ENCODE measurements at places on chromosomes 4 and X. TPM values are rescaled to one million over a fixed set of nuclear protein-coding genes. Genes with fewer than 3 reads are reported as not detected.

GRCh38 chrX:39464253-39464652 is 633.5 kb downstream of the BCOR start:
- no peak for DNase-seq

DNA sequence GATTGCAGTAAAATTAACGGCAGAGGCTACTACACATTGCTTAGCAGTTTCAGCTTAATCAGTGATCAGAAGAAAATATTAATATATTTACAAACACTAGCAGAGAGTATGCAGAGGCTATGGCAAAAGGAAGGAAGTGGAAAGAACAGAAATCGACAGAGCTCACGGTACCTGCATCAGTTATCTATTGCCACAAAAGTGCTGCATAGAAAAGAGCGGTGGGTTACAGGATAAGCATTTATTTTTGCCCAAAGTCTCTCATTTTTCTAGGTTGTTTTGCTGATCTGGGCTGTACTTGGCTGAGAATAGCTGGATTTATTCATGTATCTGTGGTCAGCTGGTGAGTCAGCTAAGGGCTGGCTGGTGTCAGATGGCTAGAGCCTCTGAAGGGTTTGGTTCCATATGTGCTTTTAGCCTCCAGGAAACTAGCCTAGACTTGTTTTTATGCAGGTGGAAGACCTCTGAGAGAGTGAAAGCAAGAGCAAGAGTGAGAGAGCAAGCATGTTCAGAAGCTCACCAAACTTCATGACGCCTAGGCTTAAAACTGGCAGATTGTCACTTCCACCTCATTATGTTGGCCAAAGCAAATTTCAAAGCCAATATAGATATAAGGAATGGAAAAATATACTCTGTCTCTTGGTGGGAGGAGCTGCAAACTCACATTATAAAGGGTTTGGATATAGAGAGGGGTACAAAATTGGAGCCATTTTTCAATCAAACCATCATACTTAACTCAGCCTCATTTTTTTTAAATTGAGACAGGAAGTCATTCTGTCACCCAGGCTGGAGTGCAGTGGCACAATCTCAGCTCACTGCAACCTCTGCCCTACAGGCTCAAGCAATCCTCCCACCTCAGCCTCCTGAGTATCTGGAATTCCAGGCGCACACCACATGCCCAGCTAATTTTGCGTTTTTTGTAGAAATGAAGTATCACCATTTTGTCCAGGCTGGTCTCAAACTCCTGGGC is 153.2 kb upstream of the RPL34 start:
- DNase-seq: peak; percentile 48

DNA sequence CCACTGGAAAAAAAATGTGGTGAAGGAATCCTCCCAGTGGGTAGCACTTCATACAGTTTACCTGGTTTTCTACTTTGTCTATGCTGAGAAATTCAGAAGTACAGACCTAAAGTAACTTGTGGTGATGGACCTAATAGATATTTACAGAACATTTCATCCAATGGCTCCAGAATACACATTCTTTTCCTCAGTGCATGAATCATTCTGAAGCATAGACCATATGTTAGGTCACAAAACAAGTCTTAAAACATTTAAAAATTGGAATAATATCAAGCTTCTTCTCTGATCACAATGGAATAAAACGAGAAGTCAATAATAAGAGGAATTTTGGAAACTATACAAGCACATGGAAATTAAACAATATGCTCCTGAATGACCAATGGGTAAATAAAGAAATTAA is 450.1 kb upstream of the INTU start:
- no peak for DNase-seq

- peak; percentile 47 for DNase-seq
Observed at GRCh38 chr4:37970702-37971101, 10.5 kb downstream of the PTTG2 start.

The RPA4 gene
- 0.45 TPM for total RNA-seq

The RAI2 gene
- total RNA-seq: not detected

DNA sequence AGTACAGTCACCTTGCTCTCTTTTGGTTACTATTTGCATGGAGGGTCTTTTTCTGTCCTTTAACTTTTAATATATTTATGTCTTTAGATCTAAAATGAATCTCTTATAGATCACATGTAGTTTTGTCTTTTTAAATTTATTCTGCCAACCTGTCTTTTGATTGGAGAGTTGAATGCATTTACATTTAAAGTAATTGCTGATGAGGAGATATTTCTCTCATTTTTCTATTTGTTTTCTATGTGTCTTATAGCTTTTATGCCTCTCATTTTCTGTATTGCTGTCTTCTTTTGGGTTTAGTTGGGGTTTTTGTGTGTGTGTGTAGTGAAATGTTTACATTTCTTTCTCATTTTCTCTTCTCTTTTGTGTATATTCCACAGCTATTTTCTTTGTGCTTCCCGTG is 123.5 kb downstream of the TBC1D19 start:
- no peak for DNase-seq

The LDB2 gene
- total RNA-seq: 0.61 TPM

The RGS12 gene
- total RNA-seq: 4.8 TPM

The TMEM31 gene
- not detected for total RNA-seq

- DNase-seq: no peak
Observed at GRCh38 chr4:182293691-182294255, 50.6 kb downstream of the TENM3 start.

GRCh38 chrX:97844161-97844560 is 960.5 kb downstream of the RPA4 start:
- DNase-seq: no peak

DNA sequence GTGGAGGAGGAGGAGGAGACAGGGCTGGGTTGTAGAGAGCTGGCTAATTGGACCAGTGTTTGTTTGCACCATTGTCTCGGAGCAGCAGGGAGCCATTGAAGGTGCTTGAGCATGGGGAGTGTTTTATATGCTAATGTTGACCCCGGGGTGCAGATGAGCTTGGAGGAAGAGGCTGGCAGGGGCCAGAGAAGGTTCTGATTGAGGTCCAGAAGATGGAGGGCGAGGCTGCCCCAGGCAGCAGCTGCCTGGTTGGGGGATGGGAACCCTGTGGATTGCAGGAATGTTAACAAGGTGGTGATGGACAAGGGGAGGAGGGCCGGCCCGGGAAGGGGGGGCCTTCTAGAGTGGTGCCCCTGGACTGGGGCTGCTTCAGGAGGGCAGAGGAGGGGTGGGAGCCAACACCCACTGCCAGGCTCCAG is 18.0 kb downstream of the DOK7 start:
- DNase-seq: no peak

The BEX2 gene
- total RNA-seq: 3.7 TPM

- no peak for DNase-seq
Observed at GRCh38 chr4:184722798-184723197, 11.1 kb downstream of the CENPU start.

GRCh38 chr4:85598936-85599335 is 124.0 kb downstream of the ARHGAP24 start:
- no peak for DNase-seq

- no peak for DNase-seq
Observed at GRCh38 chr4:92988301-92988700, 684.5 kb downstream of the GRID2 start.

The SPANXN3 gene
- not detected for total RNA-seq

DNA sequence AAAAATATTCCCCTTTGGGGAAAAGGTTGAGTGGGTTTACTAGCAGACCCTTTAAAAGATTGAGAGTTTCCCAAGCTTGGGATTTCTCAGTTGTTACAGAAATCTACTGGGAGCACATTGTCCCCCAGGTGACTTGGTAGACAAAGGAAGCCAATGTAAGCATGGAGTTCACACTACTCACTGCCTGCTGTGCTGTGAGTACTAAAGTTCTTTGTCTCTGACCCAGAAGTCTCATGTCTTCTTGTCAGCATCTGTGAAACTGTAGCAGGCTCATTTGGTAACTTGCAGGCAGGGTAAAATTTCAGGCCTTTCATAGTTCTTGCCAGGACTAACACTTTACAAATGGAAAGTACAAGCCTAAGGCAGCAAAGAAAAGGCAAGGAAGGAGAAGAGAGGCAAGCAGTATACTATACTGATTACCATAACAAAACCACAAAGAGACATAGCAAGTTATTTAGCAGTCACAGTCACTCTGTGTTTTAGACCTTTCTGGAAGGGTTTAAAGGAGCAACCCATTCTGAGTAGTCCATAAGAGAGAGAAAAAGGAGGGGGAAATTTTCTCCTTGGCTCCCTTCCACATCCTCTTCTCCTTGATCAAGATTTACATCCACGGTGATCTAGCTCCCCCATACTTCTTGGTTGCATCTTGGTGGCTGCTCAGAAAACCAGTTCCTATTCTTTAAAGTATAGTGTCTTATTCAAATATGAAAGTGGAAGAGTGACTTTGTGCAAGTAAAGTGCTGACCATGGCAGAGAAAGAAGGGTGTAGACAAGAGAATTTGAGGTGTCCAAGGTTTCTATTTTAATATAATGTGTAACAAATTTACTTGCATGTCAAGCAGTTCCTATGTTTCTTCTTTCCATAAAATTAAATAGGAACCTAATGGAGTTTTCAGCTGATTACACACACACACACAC is 160.0 kb upstream of the PDE5A start:
- DNase-seq: no peak

- no peak for DNase-seq
Observed at GRCh38 chr4:8380511-8381415, 59.8 kb downstream of the ACOX3 start.

The GYPE gene
- 0.37 TPM for total RNA-seq

The NDST4 gene
- total RNA-seq: 0.08 TPM

The CYLC1 gene
- not detected for total RNA-seq

DNA sequence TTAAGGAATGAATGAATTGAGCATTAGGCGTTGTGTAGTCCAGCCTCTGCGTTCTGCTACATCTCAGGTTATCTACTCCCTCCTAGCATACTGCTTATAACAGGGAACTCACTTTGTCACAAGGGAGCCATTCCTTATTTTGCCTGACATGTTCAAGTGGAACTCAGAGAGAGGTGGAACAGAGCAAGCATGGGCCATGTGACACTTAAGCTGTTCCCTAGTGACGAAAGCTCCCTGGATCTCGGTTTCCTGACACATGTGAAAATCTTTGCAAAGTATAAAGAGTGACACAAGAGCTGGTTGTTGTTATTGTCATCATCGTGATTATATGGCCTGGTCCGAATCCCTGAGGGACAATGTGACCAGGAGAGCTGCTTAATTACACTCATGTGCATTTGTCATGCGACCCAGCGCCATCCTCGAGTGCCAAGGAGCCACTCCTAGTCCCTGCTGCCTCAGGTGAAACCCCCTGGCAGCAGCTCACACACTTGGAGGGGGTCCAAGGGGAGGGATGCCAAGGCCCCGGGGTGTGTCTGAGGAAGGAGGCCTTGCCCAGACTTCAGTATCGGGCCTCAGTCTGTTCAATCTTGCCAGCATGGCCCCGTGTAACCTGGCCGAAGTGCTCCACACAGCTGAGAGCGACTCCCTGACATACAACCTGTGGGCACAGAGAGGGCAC is 98.5 kb upstream of the MAP3K15 start:
- no peak for DNase-seq

The ARAP2 gene
- total RNA-seq: 14.4 TPM

DNA sequence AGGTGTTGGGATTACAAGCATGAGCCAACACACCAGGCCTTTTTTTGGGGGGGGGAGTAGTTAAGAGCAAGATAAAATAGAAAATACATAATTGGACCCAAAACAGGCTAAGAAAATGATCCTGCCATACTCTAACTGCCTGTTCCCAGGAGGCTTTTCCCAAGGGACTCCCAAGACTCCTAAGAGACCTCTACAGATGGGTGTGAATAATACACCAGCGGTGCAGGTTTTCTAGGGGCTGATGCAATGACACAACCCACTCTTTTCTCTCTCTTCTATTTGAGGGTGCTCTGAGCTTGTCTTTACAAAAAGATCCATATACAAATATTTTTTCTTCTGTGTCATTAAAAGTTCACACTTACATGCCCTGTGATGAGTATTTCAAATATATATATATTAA is 116.9 kb downstream of the RASL11B start:
- peak; percentile 29 for DNase-seq

DNA sequence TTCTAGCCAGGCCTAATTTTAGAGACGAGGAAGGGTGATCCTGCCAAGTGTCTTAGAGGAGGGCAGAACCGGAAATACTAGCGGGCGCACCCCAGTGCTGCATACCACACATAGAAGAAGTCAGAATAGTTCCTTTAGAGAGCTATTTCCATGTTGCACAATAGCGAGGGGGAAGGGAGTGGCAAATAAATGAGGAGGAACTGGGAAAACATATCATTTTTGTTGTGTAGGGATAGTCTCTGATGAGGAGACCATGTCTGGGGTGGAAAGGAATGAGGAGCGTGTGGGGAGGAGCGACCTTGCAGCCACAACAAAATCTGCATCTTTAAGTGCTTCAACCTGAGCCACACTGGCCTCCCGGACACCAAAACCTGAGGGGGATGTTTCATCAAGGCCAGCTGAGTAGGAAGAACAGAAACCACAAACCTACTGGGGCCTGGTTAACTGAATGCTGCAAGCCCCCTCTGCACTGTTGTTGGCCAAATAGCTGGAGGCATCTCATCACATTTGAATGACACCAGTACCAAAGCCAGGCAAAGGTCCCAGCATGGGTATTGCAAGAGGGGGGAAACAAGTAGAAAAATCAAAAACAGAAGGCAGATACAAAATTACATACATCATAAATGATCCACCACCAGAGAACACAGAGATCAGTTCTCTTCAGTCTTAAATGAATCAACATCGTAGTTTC is 26.7 kb upstream of the C1QTNF7 start:
- no peak for DNase-seq

DNA sequence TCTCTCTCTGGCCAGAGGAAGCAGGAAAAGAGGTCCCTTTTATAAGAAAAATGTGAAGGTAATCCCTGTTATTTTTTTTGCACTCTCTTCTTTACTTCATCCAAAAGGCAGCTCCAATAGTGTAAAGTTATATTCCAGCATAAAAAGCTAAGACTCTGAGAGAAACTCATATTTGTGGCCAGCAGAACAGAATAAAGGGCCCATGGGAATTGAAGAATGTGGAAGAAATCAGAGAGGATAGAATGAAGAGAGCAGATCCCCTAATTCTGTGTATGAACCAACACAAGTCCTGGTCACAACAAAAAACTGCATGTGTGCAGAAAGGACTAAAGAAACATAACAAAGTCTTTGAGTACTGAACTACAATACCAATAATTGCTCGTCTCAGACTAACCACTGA is 22.3 kb downstream of the RPS6KA6 start:
- no peak for DNase-seq

DNA sequence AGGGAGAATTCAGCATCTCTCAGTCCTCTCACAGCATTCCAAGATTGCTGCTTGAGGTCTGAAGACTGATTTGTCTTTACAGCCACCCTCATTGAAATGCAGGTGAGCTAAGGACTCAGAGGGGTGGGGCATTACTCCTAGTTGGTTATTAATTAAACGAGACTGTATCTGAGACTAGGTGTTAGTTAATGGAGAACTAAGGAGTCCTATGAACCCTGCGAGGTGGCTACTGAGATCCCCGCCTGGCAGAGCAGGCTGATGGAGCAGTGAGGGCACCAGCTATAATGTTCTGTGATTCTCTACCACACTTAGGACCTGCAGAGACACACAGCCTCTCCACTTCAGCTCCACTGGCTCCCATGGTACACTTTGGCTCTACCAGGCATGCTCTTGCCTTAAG is 215.3 kb downstream of the MID1IP1 start:
- DNase-seq: no peak

All from SK-MEL-5 (cell line).